ENCODE measurements at places on chromosomes 12 and 14.

- DNase-seq, result no peak
Observed at GRCh38 chr14:72722201-72722785, 171.6 kb downstream of the DPF3 start.

GRCh38 chr12:4143896-4144295 lies 129.7 kb upstream of the CCND2 start:
- DNase-seq, result no peak

- no peak for DNase-seq
Observed at GRCh38 chr14:59239022-59239421, 50.6 kb downstream of the DAAM1 start.

- DNase-seq, result no peak
Observed at GRCh38 chr14:41868396-41868795, 261.7 kb downstream of the LRFN5 start.

DNA sequence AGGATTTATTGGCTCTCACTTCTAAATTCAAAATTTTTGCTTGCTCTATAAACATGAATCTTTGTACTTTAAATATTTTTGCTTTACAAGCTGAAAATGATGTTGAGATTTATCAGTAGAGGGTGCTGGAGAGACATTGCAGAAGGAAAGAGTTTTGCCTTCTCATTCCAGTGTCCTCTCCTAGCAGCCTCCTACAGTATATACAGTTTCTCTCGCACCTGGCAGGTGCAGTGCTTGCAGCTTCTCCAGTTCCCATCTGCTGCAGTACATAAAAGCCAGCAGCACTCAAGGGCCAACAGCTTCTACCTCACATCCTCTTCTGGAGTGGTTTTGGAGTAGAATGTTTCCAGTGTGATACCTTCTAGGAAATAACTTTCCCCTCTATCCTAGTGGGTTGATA lies 601.8 kb upstream of the ATXN7L3B start:
- no peak for DNase-seq

- no peak for DNase-seq
Observed at GRCh38 chr12:114821570-114821969, 137.6 kb upstream of the TBX3 start.

GRCh38 chr12:6234214-6234613 lies 34.0 kb downstream of the CD9 start:
- DNase-seq, result no peak

DNA sequence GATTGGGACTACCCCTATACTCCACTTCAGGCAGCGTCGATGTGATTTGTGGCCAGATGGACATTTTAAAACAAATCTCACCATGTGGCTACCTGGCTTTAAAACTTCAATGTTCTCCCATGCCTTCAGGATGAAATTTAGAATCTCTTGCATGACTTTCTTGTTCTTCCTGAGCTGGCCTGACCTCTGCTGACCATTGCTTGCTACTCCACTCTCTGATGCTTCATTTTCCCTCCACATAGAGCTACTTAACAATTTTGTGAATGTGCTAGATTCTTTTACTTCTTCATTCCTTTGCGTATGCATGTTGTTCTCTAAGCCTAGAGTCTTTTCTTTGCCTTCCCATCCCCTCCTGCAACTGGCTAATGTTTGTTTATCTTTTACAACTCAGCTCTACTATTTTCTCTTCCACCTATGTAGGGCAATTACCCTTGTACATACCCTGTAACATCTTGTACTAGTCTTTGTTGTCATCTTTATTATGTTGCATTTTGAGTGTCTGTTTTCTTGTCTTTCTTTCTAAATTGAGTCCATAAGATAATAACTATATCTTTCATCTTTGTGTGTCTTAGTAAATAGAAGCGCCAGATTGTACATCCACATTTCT lies 41.2 kb downstream of the YLPM1 start:
- DNase-seq, result no peak

DNA sequence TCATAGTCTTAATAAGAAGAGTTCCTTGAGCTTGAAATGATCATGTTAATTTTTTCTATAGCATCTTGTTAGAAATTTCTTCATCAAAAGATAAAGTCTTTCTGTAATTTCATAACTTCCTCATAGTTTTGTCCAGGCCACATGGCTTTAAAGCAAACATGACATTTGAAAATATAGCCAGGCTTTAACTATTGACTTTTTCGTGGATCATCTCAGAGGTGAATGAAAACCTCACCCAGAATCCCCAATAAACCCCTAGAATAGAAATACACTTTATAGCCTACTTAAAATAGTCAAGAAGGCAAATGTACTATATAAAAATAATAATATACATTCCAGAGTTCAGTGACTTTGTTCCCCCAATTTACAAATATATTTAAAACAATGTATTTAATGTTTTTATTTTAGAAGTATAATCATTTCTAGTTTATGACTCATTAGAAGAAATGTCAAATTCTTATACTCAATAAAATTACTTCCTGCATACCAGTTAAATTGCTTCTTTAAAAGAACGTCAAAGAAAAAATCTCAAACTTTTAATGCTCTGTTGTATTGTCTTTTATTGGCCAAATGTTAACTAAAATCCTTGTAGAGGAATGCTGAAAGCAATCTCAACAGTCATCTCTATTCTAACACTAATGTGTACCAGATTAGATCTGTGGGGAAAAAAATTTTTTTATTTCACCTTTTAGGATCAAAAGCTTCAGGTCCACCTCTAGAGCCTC lies 21.6 kb downstream of the EXOC5 start:
- no peak for DNase-seq

- DNase-seq, result no peak
Observed at GRCh38 chr12:88300931-88301330, 158.8 kb downstream of the TMTC3 start.

DNA sequence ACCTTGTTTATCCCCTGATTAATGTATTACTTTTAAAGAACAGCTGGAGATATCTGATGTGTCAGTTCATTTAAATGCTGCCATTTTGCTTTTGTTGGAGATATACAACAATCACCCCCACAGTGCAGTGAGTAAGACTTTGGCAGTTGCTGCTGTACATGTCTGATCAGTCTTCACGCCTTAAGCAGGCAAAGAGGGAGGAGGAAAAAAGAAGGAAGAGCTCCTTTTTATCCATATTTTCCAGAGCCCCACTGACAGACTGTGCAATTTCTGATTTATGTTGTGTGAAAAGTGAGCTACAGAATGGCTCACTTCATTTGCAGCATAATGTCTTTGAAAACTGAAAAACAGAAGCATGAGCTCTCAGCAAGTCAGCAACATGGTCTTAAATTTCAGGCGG lies 319.7 kb upstream of the LRIG3 start:
- no peak for DNase-seq

DNA sequence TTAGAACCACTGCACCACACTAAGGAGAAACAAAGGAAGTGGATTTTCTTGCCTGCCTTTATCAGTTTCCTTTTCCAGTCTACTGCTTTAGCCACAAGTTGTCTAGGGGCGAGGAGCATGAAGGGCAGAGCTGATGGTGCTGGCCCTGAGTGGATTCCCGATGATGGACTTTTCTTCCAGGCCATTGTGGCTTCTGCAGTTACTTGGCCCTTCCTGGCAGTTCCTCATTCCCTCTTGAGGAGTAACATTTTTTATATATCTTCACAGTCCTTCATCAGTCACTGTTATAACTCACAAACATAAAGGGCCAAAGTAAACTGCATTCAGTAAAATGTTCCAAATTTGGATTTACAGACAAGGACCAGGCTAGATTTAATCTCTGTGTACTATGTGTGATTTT lies 61.2 kb upstream of the SRSF5 start:
- no peak for DNase-seq

DNA sequence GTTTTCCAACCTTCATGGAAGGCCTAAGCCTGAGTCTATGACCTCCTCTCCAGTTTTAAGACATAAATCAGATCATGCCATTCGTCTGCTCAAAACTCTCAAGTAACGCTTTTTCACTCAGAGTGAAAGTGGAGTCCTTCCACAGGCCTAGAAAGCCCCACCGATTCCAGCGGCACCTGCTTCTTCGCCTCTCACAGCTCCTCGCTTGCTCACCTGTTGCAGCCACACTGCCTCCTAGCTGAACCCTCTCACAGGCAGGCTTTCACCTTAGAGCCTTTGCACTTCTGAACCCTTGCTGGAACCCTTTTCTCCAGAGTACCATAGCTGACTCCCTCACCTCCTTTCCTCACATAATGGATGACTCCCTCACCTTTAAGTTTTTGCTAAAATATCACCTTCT lies 301.1 kb downstream of the ZFP36L1 start:
- DNase-seq, result no peak

- DNase-seq, result no peak
Observed at GRCh38 chr14:85617791-85618190, 87.8 kb downstream of the FLRT2 start.

- DNase-seq, result no peak
Observed at GRCh38 chr12:57168058-57168457, 20.6 kb upstream of the LRP1-AS start.

DNA sequence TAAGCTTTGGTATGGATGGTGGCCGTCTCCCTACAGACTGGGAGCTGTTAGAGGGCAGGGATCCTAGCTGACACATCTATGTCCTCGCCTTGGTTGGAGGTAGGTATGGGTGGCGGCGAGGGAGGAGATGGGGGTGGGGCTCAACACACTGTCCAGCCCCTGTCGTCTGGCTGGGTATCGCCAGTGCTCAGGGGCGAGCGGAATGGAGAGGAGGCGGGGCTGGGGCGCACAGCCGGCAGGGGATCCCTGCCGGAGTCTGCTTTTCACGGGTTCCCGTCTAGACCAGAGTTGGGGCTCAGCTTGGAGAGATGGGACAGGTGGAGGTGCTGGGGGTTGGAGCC lies 16.1 kb downstream of the TAMALIN start:
- DNase-seq, result no peak

DNA sequence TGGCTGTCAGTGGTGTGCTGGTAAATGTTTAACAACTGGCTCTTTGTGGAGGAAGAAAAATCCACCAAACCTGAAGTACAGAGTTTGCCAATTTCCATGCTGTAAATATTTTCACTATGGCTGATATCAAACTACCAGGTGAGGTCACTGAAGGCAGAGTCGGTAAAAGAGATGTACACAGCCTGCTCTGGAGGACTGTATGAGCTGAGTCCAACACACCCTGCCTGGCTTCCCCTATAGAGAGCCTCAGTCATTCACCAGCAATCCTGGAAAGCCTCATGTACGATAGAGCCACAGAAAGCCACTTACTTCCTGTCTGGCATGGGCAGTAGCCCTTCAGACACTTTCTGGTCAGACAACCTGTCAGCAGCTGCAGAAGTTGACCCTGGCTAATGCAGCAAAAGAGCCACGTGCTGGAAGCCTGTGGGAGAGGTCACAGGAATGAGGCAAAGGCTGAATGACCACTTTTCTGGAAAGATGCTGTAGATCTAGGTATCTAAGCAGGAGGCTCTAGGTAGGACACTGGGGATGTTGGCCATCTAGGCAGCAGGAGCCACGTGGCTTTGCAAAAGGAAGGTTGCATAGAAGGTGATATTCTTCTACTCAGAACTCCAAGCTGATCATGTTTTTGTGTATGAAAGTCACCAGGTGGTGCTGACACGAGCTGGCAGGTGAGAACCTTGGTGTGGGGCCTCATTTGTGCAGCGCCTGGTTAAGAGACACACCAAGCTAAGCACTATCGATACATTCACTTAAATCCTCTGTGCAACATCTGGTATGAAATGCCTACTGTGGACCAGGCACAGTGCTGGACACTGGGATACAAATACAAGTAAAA lies 553.9 kb downstream of the VRK1 start:
- DNase-seq, result no peak

- DNase-seq, result no peak
Observed at GRCh38 chr12:59087077-59087673, 166.9 kb upstream of the LRIG3 start.

- no peak for DNase-seq
Observed at GRCh38 chr14:71290960-71291466, 383.8 kb downstream of the PCNX1 start.

DNA sequence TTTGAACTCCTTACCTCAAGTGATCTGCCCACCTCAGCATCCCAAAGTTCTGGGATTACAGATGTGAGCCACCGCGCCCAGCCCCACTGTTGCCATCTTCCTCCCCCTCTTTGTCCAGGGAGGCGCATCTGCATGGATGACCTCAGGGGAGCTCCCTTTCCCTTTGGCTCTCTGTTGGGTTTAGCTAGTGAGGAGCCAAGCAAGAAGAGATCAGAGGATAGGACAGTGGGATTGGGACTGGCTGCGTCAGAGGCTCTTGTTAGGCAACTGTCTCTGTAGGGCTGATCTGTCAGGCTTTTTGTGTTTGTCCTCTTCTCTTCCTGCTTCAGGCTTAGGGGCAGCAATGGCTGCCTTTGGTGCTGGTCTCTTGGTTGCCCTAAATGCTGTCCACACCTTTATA lies 8.5 kb upstream of the IFT81 start:
- DNase-seq, result no peak

DNA sequence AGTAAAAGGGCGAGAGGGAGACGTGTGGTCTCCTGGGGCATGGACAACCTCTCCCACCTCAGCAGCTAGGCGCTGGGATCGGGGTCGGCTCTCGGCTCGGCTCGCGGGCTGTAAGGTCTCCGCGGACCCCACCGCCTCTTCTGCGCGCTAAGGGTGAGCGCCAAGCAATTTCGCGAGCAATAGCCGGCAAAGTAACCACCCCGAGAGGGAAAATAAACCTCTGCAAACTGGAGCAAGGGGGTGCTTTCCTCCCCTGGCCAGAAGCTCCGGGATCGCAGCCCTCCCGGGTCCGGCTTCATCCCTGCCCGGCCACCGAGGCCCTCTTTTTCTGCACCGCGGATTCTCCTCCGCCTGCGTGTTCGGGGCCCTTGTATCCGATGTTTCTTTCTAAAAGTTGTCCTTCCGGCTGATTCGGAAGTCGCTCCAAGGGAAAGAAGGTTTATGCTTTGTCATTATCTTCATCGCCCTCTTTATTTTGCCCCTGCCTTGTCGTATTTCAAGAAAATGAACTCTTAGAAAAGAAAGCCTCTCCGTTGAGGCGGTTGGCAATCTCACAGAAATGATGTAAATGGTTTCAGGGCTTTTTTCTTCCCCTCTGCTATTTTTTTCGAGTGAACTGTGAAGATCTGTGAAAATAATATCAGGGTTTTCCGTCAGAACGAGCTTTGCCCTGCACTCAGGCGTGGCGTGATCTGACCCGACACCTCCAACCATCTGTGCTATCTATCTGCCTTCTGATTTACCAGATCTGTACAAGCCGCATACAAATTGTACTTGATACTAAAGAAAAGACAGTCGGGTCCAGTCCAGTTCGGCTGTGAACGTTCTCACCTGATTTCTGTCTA lies 1.7 kb upstream of the SIX6 start:
- DNase-seq, result no peak

GRCh38 chr14:101687756-101688546 lies 73.6 kb upstream of the PPP2R5C start:
- DNase-seq, result no peak

DNA sequence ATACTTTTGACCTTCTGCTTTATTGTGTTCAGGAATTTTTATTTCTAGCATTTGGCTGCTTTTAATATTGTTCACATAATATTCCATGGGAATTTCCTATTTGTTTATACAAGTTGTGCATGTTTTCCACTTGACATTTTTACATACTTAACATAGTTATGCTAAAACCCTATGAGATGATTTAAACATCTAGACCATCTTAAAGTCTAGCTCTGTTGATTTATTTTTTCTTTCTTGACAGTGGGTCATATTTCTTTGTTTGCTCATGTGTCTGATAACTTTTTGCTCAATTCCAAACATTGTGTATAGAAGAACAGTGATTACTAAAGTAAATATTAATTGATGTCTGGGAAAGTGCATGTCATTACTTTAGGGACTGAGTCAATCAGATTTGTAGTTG lies 202.1 kb upstream of the PDZRN4 start:
- DNase-seq, result no peak

- DNase-seq, result no peak
Observed at GRCh38 chr12:24584032-24584675, 364.7 kb downstream of the BCAT1 start.

GRCh38 chr14:37587881-37588666 lies 7.0 kb downstream of the FOXA1 start:
- no peak for DNase-seq
